ENCODE measurements at places on chromosomes 3 and 15.

DNA sequence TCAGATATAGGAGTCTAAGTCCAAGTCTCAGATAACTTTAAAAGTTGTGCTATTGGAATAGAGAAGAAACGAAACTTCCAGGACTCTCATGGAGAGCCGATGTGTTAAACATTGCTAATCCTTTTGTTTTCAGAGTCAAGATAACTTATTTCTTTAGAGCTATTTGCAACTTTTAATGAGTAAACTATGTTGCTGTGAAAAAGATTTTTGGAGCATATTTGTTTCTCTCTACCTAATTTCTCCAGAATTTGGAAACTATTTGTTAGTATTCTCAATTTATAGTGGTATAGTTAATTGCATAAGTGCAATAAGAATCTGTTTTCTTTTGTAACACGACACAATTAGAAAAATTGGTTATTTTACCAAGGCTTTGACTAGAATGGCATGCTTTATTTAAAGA lies 588.9 kb downstream of the NTRK3 start:
- DNase-seq, result no peak

DNA sequence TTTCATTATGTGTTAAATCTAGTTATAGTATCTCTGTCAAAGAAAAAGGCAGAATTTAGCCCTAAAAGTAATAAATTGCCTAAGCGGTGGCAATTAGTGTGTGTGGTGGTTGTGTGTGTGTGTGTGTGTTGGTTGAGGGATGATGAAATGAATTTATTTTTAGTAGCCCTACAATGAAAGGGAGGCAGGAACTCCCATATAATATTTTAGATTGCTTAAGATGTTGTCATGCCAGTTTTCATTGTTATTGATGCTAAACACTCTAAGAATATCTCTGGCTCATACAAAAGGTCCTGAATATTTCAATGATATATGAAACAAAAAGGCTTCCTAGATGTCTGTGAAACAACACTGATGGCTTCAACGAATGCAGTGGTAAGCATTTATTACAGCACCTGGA lies 140.6 kb upstream of the TBC1D5 start:
- no peak for DNase-seq

DNA sequence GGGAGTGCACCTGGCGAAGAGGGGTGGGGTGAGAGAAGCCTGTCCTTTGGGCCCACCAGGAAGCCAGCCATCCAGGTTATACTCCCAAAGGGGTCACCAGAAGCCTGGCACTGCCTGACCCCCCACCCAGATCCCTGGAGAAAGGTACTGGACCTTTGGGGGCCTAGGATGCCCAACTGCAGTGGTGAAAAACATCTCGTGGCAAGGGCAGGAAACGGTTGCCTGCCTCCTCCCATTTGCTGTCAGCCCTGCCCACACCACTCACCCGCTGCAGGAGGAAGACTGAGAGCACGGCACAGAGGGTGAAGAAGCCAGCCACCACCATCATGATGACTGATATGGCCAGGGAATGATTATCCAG lies 2.2 kb upstream of the ULK3 start:
- peak; percentile 86 for DNase-seq

GRCh38 chr15:31843426-31844055 lies 186.8 kb upstream of the CHRNA7 start:
- DNase-seq, result no peak

DNA sequence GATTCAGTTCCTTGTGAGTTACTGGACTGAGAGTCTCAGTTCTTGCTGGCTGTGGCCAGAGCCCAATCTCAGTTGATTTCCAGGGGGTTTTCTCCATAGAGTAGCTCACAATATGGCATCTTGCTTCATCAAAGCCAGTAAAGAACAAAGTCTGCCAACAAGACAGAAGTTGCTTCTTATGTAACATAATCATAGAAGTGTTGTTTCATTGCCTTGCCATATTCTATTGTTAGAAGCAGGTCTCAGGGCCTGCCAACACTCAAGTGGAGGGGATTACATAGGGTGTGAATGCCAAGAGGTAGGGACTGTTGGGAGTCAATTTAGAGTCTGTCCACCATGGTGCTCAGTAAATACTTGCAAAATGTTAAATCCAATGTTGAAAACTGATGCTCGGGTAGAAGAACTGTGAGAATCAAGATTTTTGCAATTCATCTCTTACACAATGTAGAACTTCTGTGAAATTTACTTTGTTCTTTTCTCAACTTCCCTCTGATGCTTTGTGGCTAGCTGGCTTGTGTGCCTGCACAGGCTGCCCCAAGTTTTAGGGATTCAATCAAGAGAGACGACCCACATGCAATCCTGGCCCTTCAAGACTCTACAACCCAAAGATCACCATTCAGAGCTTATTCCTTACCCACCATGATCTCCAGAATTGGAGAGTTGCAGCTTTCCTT lies 13.3 kb upstream of the PXYLP1 start:
- DNase-seq, result no peak

GRCh38 chr15:63449731-63450130 lies 54.7 kb upstream of the USP3 start:
- no peak for DNase-seq

GRCh38 chr15:49696433-49696832 lies 75.6 kb downstream of the DTWD1 start:
- no peak for DNase-seq

DNA sequence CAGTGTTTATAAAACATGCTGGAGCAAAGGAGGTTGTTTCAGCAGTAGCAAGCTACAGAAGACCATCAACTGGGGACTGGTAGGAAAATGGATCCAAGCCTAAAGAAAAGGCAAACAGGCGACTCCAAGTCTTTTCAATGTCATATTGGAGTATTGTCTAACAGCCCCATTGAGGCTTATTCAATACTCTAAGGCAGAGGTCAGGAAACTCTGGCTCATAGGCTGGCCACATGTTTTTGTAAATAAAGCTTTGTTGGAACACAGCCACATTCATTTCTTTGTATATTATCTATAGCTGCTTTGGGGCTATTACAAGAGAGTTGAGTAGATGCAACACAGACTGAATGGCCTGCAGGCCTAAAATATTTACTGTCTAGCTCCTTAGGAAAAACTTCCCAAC lies 77.5 kb downstream of the RPL22L1 start:
- DNase-seq, result no peak

GRCh38 chr15:58515807-58516206 lies 84.0 kb downstream of the LIPC start:
- no peak for DNase-seq

GRCh38 chr3:51722362-51722761 lies 15.5 kb downstream of the GRM2 start:
- no peak for DNase-seq

- no peak for DNase-seq
Measured at GRCh38 chr3:11907667-11908660, 61.3 kb upstream of the TAMM41 start.

- DNase-seq, result no peak
Measured at GRCh38 chr3:102699819-102700140, 265.0 kb downstream of the ZPLD1 start.

- DNase-seq, result no peak
Measured at GRCh38 chr3:171700653-171701052, 109.6 kb downstream of the PLD1 start.

- DNase-seq, result no peak
Measured at GRCh38 chr3:39285332-39285731, 5.5 kb upstream of the CX3CR1 start.

DNA sequence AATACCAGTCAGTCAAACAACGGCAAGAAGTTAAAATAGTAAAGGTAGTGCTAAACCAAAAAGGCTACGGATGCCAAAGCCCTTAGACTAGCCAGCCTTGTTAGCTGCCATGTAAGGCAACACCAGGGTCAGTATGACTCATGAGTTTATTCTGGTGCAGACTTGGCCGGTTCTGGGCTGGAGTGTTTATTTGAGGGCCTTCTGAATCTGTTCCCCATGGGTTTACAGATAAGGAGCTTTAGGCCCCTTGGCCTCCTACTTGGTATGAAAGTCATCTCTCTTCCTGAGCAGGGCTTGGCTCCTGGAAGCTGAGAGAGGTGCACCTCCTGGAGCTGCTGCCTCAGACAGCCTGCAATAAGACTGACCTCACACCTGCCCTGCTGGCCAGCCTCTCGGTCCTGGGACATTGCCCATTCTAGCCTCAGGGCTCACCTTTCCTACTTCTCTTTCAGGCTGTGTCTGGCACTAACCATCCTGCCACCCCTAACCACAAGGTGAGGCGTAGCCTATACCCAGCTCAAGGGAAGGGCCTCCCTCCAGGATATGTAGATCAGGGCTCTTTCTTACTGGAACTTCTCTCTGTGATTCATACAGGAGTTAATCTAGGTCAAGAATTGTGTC lies 10.4 kb upstream of the RTP1 start:
- DNase-seq, result no peak
